ENCODE measurements at places on chromosomes 11 and 22.

- DNase-seq, result no peak
Observed at GRCh38 chr11:15562230-15562629, 447.5 kb downstream of the INSC start.

DNA sequence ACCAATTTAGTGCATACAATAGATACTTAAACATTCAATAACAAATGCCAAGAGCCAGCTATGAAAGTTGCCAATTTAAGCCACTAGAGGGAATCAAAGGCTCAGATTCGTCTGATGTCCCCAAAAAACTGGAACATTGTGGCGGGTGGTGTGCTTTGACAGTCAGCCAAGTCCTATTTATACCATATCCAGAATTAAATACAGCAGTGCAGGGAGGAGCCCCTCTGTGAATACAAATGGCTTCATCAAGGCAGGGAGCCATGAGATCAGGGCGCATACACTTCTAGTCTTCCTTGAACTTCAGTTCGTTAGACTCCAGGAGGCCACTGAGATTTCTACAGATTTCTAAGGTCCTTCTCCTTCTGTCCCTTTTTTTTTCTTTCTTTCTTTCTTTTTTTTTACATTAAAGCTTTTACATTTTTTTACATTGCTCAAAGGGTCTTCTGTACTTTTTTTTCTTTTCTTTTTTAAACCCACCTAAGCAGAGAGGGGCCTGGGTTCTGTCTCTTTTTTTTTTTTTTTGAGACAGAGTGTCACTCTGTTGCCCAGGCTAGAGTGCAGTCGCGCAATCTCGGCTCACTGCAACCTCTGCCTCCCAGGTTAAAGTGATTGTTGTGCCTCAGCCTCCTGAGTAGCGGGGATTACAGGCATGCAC lies 41.5 kb upstream of the HSPA8 start:
- DNase-seq, result no peak

DNA sequence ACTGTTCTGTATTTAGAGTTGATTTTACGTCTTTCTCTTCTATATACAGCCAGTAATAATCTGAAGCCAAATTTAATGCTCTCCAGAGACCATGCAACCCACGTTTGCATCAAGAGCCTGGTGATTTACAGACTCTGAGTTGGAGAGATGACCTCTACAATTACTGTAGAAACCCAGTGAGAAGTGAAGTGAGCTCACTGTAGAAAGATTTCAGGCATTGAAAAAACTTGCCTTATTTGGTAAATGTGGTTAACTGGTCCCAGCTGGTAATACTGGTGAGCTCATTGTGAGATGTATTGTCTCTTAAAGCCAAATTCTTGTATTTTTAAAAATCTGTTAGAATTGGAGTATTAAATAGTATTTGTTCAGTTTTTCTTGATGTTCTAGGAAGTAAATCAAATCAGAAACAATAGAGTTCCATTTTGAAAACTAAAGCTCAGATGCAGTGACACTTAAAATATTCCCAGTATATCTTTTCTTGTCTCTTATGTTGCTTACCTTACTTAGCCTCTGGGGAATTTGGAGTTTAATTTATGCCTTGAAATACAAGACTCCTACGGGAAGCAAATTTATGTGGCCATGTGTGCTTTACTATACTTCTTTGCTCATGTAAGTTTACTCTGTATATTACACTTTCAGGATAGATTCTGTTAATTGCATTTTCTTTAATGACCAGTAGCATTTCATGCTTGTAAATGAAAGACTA lies 189.9 kb downstream of the ARHGAP42 start:
- DNase-seq, result no peak

DNA sequence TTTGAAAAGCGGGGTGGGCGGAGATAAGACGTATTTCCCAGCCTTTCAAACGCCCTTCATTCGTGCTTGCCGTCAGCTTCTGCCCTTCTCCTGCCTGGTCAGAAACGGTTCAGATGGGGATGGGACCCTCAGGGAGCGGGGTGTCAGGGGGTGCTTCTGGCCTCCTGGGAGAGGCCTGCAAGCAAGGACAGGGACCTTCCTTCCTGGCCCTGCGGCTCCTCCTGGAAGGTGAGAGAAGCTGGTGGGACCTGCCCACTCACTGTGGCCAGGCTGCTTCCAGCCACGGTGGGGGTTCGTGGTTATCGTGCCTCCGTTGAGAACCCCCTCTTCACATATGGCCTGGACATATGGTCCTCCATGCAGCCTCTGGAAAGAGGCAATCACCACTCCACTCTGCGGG lies 104.6 kb downstream of the MPPED1 start:
- DNase-seq, result no peak

DNA sequence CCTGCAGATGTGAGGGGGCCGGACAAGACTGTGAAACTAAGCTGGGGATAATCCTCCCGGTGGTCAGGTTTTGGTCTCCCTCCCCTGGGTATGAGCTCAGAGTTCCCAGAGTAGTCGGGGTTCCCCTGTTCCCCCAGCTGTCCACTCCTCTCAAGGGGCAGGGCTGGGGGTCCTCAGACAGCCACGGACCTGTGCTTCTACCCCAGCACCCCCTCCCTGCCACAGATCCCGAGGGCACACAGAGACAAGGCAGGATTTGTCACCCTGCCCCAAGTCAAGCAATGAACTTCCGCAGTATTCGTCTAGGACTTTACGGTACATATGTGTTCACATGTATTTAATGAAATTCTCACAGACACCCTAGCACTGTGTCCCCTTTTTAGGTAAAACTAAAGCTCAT lies 45.2 kb downstream of the APOL1 start:
- no peak for DNase-seq

GRCh38 chr11:44788536-44789261 lies 61.9 kb downstream of the TSPAN18 start:
- DNase-seq, result no peak

GRCh38 chr11:85359859-85360258 lies 267.3 kb downstream of the DLG2 start:
- DNase-seq, result no peak

DNA sequence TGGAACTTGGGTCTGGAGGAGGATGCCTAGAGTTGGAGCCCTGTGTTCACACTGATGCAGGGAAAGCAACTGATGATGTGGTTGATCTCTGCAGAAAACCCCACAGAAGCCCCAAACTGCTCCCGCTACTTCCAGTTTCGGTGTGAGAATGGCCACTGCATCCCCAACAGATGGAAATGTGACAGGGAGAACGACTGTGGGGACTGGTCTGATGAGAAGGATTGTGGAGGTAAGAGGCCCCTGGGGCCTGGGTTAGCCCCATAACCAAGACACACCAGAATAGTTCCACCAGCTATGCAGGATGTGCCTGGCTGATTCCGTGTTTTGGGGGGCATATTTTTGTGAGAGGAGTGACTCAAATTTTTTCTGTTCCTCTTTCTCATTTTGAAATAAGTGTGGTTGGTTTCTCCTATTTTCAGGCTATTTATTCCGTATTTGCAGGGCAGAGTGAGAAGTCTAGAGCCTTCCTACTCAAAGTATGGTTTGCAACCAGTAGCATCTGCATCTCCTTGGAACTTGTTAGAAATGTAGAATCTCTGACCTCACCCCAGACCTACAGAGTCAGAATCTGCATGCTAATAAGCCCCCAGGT lies 137.3 kb upstream of the SORL1-AS1 start:
- no peak for DNase-seq

DNA sequence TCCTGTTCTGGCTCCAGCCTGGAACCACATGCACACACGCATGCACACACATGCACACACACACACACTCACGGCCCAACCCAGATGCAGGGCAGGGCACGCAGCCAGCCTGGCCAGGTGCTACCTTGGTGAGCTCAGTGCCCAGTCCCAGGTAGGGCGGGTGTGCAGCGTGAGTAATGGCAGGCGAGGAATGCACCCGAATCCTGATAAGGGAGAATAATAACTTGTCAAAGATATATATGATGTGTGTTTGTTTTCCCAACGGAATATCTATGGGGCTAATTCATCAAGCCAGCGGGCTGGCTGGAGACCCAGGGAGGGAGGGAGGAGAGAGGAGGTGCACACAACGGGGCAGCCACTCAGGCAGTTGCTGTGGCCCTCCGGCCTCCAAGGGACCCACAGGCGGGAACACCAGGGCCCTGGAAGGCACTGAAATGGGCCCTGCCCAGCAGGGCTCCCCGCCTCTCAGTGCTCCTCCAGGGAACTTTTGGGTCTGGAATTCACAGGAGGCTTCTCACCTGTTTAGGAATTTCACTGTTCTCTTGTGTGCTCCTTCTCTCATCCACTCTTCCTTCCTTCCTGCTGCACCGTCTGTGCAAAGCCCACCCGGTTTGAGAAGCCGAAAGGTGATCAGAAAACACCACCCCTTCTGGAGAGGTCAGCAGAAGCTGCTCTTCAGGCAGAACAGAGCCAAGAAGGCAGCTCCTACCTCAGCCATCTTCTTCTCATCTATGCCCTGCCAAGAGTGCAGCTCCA lies 79.0 kb downstream of the BUD13 start:
- DNase-seq, result no peak

DNA sequence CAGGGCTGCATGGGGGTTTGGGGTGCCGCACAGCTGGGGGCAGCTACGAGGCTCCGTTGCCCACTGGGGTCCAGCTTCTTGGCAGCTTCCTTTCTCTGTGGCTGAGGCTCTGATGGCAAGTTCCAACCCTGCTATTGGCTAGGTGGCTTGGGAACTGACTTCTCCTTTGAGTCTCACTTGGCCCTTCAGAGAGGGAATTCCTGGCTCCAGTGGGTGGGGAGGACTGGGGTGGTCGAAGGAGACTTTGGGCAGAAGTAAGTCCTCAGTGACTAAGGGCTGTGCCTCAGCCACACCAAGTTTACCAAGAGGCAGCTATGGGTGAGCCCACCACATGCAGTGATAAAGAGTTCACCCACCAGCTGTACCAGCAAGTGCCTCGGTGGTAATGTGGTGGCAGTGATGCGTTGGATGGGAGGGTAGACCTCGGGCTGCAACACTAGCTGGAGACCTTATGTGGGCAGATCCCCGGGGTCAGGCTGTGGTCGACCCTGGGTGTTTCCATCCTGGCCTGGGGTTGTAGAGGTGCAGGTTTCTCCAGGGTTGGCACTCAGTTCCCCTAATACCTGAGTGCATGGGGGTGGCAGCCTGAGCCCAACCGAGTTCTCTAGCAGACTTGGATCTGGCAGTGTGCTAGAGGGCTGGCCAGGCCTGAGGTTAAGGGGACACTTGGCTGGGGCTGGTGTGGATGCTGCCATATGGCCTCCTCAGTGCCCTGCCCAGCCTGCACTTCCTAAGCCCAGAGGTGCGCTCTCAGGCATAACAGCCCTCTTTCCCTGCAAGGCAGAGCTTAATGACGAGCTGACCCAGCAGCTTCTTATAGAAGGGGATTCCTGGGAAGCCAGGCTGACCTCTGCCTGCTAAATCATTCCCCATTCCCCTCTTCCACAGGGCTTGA lies 197.0 kb upstream of the CADM1 start:
- DNase-seq, result no peak

- no peak for DNase-seq
Observed at GRCh38 chr11:43756575-43756974, 76.0 kb downstream of the HSD17B12 start.

GRCh38 chr11:76704171-76704948 lies 33.8 kb upstream of the LRRC32 start:
- no peak for DNase-seq

- DNase-seq, result no peak
Observed at GRCh38 chr22:36823186-36823839, 6.5 kb upstream of the PVALB start.

DNA sequence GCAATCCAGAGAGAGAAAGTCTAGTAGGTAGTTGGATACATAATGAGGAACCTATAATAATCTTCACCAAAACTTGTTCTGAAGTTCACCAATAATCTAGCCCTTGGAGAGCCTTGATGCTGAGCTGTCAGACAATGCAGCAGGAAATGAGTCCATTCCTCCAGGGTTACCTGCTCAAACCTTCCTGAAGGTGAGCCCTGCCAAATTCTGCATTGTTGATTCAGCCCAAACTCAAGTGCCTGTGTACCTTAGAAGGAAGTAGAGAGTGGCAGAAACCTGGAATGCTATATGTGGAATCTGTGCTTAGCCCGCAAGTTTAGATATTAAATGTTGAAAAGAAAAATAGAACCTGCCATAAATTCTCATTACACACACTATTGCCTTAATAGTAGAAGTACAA lies 77.4 kb upstream of the SPON1 start:
- no peak for DNase-seq

GRCh38 chr11:86106916-86107315 lies 38.0 kb upstream of the PICALM start:
- DNase-seq, result no peak

GRCh38 chr11:9002920-9003572 lies 755 bp downstream of the NRIP3 start:
- no peak for DNase-seq

DNA sequence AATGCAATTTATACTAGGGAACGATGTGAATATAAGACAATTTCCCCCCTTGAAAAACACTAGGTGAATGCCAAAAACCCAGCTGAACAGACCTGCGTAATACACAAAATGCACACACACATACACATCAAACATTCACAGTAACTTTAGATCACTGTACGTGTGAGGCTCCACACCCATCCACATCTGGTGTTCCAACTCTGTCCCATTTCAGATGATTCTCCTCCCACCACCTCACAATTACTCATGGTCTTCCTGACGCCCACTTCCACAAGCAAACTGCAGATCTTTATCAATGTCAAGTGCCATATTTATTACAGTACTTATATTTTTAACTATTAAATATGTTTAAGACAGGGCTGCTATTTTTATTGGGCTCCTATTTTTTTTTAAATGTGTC lies 57.8 kb upstream of the TENM4 start:
- no peak for DNase-seq

GRCh38 chr11:110152199-110152598 lies 59.0 kb downstream of the ZC3H12C start:
- DNase-seq, result no peak

DNA sequence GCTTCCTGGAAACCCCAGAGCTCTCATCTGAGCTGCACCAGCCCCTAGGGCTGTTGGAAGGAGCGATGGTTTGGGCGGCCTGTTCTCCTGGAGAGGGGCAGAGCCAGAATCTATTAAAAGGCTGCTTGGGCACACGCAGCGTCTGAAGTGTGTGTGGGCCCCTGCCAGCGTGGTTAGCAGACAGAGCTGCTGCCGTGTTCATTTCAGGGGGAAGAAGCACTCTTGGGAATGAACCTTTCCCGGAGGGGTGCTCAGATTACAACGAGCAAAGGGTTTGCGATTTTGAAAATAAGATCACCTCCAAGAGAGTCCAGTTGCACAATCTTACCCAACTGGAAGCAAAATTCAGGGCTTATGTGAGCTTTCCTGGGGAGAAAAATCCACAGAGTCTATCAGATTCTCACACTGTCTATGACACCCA lies 12.9 kb downstream of the ANO1 start:
- DNase-seq, result no peak

DNA sequence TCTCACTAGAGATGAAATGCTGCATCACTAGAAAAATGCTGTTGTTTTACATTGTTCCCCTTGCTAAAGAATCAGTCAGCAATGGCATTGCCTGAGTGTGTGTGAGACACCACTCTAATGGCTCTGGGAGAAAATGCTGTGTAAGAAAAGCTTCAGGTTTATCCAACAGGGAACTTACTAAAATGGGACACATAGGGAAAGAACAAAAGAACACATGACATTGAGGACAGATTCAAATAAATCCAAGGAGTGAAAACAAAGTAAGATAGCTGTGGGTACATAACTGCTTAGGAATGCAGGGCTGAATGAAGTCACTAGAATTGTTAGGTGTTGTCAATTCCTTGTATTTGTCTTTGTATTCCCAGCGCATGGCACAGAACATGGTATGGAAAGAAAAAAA lies 24.2 kb downstream of the BLID start:
- DNase-seq, result no peak

Data from cortex of kidney (tissue), 1 donor.